ENCODE measurements at places on chromosomes 11 and 22.

- no peak for DNase-seq
Measured at GRCh38 chr11:8987446-8987845, 16.4 kb downstream of the NRIP3 start.

GRCh38 chr11:96338910-96339705, 3.9 kb downstream of the MAML2 start:
- DNase-seq = no peak

DNA sequence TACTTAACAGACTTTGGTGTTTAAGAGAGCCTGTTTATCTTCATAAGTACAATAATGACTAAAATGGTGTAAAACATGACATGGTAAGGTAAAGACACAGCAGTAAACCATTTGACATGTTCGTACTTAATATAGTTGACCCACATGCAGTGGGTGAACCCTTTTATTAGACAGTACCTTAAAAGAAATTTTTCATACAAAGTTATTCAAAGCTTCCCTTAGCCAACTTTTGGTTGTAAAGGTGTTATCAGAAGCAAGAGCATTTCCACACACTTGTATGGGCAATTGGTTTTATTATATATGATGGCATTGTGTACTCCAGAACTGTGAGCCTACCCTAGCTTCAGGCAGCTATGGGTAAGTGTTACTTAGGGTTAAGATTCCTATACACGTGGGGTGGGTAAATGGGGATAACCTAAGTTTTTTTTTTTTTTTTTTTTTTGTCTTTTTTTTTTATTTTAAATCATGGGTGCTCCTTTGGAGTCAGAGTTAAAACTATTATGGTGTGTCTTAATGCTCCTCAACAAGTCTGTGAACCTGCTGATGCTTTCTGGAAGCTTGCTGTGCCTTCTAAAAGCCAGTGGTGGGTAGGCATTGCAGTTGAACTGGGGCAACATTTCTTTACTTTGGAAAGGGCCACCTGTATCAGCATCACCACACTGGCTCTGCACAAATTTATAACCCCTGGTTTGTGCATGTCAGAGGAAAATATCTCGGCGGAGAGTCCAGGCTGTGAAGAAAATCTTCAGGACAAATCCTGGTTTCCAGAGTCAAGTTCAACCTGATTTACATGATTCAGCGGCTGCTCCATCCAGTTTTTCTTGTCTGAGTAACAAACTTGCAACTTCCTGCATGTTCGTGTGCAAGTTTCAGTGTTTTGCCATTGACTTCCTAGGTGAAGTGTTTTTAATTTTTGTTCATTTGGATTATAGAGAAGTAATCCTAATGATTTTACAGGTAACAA, 3.3 kb downstream of the PCF11 start:
- DNase-seq = no peak

DNA sequence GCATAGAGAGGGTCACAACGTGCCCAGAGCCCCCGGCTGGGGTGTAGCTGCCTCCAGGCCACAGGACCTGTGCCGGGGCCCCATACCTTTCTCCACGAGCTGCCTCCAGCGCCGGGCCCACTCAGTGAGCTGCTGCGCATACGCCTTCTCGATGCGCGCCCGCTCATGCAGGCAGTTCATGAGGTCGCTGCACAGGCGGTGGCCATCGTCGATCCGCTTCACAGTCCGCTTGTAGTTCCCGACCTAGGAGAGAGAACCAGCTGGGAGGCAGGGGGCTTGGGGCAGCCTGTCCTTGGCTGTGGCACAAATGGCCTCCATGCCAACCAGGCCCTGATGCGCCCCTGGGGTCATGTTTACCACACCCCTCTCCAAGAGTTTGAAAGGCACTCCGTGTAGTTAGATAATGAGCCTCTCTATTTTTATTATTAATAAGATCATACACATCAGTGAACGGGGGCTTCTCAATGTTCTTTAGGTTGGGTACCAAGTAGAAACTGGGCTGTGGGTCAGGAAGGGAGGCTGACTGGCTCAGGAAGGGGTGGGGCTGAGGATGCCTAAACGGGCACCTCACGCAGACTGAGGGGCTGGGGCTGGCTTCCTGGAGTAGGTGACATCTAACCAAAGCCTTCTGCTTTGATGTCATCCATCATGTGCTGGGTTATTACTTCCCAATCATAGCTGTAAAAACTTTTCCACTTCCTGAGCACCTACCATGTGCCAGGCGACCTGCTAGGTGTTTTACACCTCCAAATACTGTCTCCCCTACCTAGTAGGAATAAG, 36.5 kb upstream of the ARFGAP3 start:
- no peak for DNase-seq

- no peak for DNase-seq
Measured at GRCh38 chr11:130269326-130269943, 45.3 kb downstream of the ZBTB44 start.

- DNase-seq = no peak
Measured at GRCh38 chr11:63534895-63535461, 1.6 kb upstream of the PLAAT4 start.

- no peak for DNase-seq
Measured at GRCh38 chr11:33709466-33709865, 8.8 kb upstream of the C11orf91 start.

- no peak for DNase-seq
Measured at GRCh38 chr11:62082292-62082657, 41.5 kb upstream of the INCENP start.

DNA sequence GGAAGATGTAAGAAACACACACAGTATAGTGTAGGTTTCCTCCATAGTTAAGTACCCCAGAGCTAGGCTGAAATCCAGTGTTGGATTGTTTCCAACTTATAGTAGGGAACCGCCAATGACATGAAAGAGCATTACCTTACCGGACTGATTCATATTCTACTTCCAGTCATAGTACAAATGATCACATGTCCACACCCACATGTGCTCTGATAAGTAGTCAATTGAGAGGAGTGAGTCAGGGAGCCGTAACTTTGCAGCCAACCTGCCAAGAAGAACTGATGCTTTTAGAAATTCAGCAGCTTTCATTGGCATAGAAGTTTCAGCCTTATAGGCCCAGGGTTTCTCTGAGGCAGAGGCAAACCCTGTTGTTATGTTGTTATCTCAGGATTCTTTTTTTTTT, 240.6 kb downstream of the ETS1 start:
- no peak for DNase-seq

- no peak for DNase-seq
Measured at GRCh38 chr11:130710021-130710420, 206.3 kb downstream of the SNX19 start.

DNA sequence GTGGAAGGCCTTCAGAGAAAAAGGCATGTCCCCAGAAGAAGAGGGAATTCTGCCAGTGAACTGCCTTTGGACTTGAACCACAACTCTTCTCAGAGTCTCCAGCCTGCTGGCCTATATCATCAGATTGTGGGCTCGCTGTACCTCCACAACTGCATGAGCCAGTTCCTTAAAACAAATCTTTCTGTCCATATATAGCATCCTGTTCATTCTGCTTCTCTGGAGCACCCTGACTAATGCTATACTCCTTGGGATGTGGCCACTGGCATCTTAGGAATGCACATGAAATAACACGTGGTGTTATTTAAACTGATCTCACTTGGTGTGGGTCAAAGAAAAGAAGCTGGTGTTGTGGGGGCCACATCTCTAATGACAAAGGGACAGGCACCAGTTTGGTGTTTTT, 58.3 kb upstream of the VSTM5 start:
- DNase-seq = peak; percentile 82
